ENCODE measurements at places on chromosomes 3 and 15.
A peak's percentile ranks its signal among the peaks of the same experiment; 100 is the strongest.

- DNase-seq = no peak
Measured at GRCh38 chr3:14674841-14675240, at the start of gene C3orf20. Gene C3orf20 (plus strand): TSS chr3:14675141. CDS start chr3:14682714, 7,573 bp downstream.

GRCh38 chr15:36911322-36911944, 188.9 kb downstream of the MEIS2 start:
- DNase-seq = no peak

- DNase-seq = no peak
Measured at GRCh38 chr3:103170651-103171050, 735.8 kb downstream of the ZPLD1 start.

DNA sequence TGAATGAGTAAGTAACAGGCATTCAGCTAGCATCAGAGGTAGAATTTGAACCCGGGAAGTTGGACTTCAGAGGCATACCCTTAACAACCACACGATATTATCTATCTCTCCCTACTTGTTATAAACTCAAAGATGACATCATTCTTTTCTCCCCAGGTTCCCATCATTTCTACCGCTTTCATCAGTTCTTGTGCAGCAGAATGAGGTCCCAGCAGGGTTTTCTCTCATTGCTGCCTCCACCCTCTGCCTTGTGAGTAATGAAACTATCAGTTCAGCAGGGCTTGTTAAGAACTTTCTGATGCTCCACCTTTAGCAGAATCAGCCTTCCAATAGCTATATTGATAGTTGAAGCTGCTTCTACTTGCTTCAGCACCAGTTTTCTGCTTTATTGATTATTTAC, 487.5 kb upstream of the KCNMB2 start:
- no peak for DNase-seq

DNA sequence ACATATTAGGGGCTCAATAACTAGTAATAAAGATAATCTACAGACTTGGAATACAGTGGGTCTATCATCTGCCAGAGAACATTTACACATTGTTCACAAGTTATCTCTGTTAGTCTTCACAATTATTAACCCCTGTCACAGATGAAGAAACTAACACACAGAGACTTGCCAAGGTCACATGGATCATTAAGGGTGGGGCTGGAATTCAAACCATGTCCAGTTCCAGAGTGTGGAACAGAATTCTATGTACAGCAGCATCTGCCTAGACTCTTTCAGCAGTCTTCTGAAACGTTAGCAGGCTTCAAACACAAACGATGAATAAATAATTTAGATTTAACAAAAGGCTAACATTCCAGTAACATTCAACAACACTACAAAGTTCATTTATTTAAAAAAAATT, 673.9 kb upstream of the NR2F2 start:
- no peak for DNase-seq

DNA sequence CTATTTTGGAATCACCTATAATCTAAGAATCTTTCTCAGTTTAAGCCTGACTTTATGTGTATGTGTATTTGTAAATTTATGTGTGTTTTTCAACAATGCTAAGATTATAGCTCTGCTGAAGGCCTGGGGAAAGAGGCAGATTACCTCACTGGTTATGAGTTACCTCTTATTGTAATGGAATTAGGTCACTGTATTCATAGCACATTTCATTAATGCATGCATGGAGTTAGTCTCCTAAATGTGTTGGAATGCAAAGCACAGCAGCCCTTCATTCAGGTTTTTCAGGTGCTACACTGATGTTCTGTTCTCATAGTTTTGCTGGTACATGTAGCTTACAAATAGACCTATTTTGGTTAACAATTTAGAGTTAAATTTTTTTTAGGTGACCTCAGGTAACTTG, 9.5 kb downstream of the GPR87 start:
- no peak for DNase-seq

GRCh38 chr3:4395448-4395847, 71.6 kb downstream of the SUMF1 start:
- no peak for DNase-seq

DNA sequence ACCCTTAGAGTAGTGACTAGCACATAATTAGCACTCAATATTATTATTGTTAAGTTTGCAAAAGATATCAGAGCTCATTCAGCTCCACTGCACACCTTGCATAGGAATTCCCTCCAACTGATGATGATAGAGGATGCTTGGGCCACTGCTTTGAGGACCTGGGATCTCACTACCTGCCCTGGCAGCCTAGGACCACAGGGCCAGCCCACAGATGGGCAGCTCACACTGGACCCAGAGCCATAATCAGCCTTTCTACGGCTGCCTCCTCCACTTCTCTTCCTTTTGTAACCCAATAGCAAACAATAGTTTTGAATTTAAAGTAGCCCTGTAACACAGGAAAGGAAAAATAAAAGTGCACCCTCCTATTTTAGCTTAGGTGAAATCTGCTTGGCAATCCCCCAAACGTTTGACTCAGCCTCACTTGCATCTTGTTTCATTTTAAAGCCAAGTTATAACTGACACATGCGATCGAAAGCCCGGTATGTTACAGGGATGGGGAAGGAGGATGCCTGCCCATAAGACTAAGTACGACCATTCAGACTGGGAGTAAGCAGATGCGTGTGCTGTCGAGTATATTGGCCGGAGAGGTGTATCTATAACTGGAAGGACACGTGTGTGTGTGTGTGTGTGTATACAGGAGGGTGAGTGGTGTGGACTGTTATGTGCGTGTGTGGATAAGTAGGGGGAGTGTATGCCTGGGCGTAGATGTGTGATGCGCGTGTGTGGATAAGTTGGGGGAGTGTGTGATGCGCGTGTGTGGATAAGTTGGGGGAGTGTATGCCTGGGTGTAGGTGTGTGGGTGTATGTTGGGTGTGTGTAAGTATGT, 65.9 kb downstream of the CPN2 start:
- no peak for DNase-seq

- DNase-seq = no peak
Measured at GRCh38 chr3:134423153-134423552, 48.9 kb upstream of the AMOTL2 start.

DNA sequence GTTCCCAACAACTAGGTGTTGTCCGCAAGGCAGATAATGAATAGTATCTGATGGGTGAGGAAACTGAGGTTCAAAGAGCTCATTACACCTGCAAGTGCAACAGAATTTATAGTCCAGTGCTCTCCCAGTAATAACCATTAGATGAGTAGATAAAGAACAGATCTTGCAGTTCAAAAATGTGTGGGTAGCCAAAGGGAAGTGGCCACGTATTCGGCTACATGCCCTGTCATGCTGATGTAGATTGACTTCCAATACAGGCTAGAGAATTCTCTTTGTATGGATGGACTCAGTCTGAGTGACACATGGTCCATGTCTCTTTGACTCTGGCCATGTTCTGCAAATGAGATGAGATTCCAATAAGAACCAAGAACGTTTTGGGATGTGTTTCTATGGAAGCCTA, 187.9 kb upstream of the LPP start:
- DNase-seq = no peak

DNA sequence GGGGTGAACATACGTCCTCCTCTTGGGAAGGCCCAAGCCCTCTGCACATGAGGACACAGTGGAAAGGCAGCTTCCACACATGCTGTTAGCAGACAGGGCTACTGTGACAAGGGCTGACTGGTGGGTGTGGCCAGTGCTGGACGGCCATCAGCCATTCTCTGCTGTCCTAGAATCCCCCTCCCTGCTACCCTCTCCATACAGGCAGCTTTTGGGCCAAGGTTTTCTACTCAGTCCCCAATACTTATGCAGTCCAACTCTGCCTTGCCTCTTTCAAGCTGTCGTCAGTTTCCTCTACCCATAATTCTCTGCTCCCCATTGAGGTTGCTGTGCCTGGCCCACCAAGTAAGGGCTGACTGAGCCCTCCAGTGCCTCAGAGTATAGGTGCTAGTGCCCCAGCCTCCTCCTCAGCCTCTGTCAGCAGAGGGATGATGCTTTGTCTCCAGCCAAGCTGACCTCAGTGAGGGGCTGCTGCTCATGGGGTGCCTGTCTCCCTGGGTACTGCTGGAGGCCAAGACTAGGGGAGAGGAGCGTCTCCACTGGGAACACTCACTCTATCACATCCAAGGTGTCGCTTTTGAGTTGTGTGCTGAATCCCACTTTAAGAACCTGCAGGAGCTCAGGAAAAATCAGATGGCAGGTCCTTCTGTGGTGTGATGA, 2.8 kb downstream of the LOXL1 start:
- no peak for DNase-seq

GRCh38 chr3:149763565-149764195, 11.4 kb upstream of the COMMD2 start:
- no peak for DNase-seq

- DNase-seq = peak; percentile 37
Measured at GRCh38 chr3:107240183-107241091, 136.8 kb upstream of the CCDC54 start.

- no peak for DNase-seq
Measured at GRCh38 chr3:158107605-158108444, 1.6 kb upstream of the SHOX2 start.

- no peak for DNase-seq
Measured at GRCh38 chr15:65386886-65387285, 9.1 kb upstream of the IGDCC3 start.

DNA sequence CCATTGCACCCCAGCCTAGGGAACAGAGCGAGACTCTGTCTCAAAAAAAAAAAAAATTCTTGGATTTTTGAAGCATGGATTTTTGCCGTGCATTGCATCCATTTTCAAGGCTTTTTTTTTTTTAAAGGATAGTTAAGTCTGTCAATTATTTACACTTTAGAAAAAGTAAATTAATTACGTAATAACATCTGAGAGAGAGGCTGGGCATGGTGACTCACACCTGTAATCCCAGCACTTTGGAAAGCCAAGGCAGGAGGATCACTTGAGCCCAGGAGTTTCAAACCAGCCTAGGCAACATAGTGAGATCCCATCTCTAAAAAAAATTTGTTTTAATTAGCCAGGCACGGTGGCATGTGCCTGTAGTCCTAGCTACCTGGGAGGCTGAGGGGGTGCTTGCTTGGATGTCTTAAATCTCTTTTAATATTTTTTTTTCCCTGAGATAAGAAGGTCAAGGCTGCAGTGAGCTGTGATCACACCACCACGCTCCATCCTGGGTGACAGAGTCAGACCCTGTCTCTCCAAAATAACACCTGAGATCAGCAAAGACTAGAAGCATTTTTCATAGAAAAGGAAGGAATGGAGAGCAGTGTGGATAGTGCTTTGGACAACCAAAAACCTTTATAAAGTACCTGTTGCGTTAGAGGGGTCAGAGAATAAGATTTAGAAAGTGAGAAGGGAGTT, 6.8 kb upstream of the SENP7 start:
- DNase-seq = no peak

DNA sequence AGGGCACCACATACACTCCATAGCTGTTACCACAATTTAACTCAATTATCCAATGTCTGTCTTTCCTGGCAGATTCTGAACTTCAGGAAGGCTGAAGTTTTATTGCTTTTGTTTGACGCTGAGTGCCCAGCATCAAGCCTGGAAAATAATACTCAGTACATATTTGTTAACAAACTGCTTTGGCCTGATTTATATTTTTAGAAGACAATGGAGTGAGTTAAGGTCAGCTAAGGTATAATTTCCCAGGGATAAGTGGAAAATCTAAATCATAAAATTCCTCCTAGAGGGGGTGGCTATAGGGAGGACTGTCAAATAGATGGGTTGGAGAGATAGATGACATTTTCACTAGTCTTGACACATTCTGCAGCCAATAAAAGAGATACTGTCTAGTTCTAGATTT, 659.4 kb upstream of the ADAMTS9 start:
- no peak for DNase-seq

DNA sequence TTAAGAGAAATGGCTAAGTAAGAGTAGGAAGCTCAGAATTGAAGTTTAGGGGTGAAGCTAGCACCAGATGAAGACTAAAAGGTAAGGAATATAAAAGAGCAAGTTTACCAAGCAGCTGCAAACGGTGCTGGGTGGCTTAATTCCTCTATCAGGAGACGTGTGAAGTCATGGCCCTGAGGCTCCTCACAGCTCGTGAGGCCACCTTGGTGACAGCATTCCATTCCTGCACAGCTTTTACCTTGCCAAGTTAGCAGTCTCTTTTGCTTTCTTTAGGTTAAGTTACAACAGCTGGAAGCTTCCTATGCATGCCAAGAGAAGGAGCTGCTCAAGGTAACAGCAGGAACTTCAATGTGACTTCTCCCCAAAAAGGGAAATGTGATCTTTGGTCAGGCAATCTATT, 6.4 kb downstream of the TMCO5A start:
- no peak for DNase-seq

- peak; percentile 74 for DNase-seq
Measured at GRCh38 chr15:75104804-75105557, 81.6 kb downstream of the PPCDC start.

DNA sequence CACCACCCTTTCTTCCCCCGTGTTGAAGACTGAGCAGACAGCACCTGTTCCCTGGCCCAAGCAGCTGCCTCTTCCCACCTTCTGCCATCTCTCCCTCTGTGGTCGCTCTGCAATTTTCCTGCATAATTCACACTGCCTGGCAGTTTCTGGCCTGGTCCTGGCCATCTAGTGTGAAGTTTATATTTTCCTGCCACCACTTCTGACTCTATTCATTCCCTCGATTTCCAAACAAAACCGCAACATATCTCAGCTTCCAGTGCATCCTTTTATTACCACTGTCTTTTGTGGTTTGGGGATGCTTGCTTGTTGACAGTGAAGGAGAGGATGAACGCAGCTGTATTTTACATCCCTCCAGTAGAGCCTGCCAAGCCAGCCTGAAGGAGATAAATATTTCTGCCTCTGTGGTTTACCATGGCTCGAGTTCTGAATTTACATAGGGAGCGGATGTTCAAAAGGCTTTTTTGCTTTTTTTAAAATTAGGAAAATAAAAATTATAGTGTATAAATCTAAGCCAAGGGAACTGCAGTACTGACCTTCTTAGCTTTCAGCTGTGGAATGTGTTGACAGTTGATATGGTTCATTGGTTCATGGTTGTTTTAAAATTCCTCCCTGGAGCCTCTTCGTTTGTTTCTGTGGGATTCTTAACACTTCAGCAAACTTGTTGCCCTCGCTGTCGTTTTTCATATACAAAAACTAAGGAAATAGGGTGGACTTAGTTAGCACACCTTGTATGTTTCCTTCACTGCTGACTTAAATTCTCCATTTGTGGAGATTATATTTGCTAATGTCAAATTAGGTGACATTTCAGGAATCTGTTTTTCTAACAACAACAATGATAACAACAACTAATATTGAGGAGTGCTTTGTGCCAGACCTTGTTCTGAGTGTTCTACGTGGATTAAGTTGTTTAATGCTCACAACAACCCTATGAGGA, 250.5 kb downstream of the ADAMTSL3 start:
- no peak for DNase-seq

DNA sequence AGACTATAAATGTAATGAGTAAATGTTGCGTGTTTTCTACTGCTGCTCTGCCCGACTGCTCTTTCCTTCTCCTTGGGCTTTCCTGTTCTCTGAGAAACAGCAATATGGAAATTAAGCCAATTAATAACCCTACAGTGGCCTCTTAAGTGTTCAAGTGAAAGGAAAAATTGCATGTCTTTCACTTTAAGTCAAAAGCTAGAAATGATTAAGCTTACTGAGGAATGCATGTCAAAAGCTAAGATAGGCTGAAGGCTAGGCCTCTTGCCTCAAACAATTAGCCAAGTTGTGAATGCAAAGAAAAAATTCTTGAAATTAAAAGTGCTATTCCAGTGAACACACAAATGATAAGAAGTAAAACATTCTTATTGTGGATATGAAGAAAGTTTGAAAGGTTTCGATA, 55.0 kb downstream of the ATP2C1 start:
- DNase-seq = no peak

All from HL-60 (cell line).